ENCODE measurements at places on chromosomes 6 and 20. TPM values are rescaled to one million over a fixed set of nuclear protein-coding genes. Genes with fewer than 3 reads are reported as not detected.

The ASIP gene
- 0.36 TPM for polyA plus RNA-seq

The BMP7 gene
- polyA plus RNA-seq, result 17.2 TPM

The HNF4A gene
- 0.78 TPM for polyA plus RNA-seq

The AMD1 gene
- 59.5 TPM for polyA plus RNA-seq

The PROKR2 gene
- not detected for polyA plus RNA-seq

The KCNK16 gene
- polyA plus RNA-seq, result 0.31 TPM

DNA sequence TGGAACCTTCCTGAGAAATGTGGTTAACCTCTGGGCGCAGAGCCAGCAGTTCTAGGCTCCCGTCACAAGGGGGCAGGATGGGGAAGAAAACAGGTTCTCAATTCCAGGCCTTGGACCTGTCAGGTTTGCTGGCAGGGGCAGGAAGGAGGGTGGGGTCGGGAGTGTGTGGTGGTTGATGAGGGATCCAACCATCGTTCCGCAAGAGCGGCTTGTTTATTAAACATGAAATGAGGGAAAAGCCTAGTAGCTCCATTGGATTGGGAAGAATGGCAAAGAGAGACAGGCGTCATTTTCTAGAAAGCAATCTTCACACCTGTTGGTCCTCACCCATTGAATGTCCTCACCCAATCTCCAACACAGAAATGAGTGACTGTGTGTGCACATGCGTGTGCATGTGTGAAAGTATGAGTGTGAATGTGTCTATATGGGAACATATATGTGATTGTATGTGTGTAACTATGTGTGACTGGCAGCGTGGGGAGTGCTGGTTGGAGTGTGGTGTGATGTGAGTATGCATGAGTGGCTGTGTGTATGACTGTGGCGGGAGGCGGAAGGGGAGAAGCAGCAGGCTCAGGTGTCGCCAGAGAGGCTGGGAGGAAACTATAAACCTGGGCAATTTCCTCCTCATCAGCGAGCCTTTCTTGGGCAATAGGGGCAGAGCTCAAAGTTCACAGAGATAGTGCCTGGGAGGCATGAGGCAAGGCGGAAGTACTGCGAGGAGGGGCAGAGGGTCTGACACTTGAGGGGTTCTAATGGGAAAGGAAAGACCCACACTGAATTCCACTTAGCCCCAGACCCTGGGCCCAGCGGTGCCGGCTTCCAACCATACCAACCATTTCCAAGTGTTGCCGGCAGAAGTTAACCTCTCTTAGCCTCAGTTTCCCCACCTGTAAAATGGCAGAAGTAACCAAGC lies 29.6 kb downstream of the SRSF3 start:
- DNase-seq, result peak; percentile 64

GRCh38 chr20:50843331-50844276 lies 48.7 kb downstream of the BCAS4 start:
- no peak for DNase-seq

GRCh38 chr6:160088069-160088783 lies 33.4 kb upstream of the SLC22A1 start:
- DNase-seq, result peak; percentile 24

GRCh38 chr20:58523072-58523970 lies 8.1 kb upstream of the APCDD1L start:
- DNase-seq, result no peak

GRCh38 chr6:91697010-91697695 lies 1110.3 kb upstream of the MAP3K7 start:
- no peak for DNase-seq

DNA sequence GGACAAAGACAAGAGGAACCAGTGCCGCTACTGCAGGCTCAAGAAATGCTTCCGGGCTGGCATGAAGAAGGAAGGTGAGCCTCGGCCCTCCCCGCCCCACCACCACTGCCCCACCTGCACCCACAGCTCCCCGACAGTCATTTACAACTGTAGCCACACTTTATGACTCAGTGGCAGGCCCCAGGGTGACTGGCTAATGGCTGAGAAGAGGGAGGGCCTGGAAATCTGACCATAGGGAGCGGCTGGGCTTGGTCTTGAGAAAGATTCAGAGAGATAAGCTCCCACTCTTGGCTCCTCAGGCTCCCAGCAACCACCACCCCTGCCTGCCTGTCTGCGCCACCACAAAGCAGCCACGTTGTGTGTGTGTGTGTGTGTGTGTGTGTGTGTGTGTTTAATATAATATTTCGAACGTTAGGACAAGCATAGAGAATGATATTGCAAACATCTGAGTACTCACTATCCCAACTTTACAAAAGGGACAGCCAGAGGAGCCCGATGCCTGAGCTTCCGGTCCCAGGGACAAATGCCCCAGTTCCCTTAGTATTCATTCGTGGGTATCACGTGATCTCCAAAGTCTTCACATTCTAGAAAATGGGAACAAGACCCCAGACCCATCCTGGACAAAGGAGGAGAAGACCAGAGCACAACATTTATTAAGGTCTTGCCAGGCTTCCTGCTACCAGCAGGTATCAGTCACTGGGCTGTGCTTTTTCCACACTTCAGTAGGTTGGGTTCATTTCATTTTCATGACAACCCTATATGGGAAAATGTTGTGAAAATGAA lies 52.1 kb downstream of the HNF4A start:
- DNase-seq, result no peak

GRCh38 chr6:16688984-16689636 lies 72.2 kb downstream of the ATXN1 start:
- DNase-seq, result no peak

DNA sequence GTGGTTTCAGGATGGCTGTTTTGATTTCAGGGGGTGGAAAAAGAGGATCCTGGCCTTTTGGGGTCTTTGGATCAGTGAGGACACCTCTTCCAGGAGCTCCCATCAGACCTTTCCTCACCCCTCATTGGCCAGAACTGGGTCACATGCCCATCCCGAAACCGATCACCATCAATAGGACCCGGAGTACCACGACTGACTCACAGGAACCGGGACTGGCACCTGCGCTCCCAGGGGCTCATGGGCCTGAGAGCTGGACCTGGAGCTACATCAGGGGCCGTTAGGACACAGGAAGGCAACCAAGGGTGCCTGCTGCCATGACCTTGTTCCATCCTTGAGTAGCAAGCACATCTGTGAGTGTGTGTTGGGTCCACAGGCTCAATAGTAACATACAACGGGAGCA lies 180.4 kb downstream of the BMP7 start:
- no peak for DNase-seq

DNA sequence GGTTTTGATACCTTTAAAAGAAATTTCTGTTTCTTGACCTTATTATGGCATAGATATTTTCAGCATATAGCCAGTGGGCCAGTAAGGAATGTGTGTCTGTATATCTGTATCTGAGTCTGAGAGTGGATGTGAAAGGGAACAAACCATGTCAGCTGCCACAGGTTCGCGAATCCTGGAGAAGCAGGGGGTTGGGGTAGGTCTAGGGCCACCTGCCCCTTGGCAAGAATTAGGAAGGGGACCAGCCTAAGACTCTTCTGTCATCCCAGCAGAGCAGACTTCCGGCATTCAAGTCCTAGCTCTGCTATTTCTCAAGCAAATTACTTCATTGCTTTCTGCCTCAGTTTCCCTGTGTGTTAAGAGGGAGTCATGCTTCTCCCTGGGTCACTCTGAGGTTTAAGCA lies 180.3 kb upstream of the SNX9 start:
- no peak for DNase-seq

DNA sequence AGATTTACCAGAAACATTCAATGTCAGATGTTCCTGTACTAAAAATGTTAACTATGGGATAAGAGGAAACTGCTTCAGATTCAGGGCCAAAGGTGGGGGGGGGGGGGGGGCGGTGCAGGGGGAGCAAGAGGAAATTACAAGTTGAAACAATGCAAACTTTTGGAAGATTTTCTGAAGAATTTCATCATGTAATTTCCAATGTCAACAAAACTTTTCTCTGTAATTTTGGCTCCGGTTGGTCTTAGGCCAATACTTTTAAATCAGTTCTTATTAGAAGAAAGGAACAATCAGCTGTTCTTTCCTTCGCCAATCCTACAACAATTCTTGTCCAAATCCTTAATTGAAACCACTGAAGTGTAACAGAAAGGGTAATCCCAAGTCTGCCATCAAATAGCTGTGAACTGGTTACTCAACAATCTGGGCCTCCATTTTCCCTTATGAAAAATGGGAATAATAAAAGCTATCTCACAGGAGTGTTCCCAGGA lies 13.1 kb downstream of the UQCC1 start:
- peak; percentile 40 for DNase-seq

DNA sequence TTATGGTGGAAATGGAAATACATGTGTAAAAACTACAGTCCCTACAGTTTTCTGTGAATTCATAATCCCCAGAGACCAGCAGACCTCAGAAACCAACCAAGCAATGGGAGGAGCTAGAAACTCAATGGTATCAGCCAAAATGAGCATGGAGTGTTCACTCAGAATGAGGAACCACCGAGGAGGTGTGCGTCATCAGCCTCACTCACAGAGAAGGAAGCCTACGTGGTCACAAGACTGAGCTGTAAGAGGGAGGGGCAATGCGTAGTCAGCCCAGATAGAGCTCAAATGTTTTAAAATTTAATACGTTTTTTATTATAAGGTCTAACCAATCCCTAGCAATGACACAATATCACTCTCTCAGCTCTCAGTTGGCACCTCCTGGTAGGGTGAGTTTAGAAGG lies 17.4 kb downstream of the MYLK4 start:
- no peak for DNase-seq

- DNase-seq, result peak; percentile 25
Measured at GRCh38 chr20:6660441-6660840, 107.0 kb upstream of the BMP2 start.

DNA sequence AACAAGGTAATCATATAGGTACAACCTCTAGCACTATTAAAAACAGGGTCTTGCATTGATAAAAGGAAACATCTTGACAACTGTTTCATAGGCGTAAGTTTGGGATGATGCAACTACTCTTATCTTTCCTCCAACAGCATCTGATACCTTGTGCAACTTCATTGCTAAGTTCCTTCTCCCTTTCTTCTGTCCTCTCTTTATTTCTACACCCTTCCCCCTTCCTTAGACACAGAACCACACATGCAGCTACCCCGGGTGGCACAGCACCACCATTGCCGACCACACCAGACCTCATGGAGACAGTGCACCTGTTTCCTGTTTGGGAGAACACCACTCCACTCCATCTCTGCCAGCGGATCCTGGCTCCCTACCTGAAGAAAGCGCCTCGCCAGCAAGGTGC lies 14.4 kb downstream of the MYB start:
- DNase-seq, result no peak

- DNase-seq, result no peak
Measured at GRCh38 chr6:71446057-71446456, 157.4 kb downstream of the OGFRL1 start.

- DNase-seq, result no peak
Measured at GRCh38 chr6:110083875-110084585, 95.4 kb downstream of the WASF1 start.

Measured in right lung (tissue), 10 donors.